AG08396 (cell line): ENCODE measurements at places on chromosomes 5 and 9.

GRCh38 chr9:4555236-4555635, 65.0 kb downstream of the SLC1A1 start:
- DNase-seq, result peak; percentile 8

DNA sequence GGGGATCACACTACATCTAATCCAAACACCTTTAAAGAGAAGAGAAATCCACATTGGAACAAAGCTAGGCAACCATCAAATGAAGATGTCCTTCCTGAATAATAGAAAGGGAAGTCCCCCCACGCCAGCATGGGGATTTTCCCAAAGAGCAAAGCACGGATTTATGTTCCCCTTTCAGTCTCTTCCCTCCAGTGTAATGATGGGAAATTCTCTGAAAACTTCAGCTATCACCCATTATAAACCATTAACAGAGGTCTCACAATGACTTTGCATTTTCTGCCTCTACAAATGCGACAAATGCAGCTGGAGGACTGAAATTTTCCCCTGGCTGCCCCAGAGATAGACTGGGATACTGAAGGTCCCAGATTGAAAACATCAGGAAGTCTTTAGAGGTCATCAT, 368.7 kb downstream of the EFNA5 start:
- DNase-seq, result no peak

GRCh38 chr5:18068826-18069225, 434.6 kb downstream of the TAF11L14 start:
- no peak for DNase-seq

GRCh38 chr5:133130387-133131118, 78.7 kb downstream of the HSPA4 start:
- no peak for DNase-seq

- no peak for DNase-seq
Measured at GRCh38 chr5:133907075-133907474, 61.4 kb downstream of the C5orf15 start.

- no peak for DNase-seq
Measured at GRCh38 chr5:135244620-135245021, 154.4 kb downstream of the MACROH2A1 start.
